ENCODE measurements at places on chromosomes 6 and 20.

DNA sequence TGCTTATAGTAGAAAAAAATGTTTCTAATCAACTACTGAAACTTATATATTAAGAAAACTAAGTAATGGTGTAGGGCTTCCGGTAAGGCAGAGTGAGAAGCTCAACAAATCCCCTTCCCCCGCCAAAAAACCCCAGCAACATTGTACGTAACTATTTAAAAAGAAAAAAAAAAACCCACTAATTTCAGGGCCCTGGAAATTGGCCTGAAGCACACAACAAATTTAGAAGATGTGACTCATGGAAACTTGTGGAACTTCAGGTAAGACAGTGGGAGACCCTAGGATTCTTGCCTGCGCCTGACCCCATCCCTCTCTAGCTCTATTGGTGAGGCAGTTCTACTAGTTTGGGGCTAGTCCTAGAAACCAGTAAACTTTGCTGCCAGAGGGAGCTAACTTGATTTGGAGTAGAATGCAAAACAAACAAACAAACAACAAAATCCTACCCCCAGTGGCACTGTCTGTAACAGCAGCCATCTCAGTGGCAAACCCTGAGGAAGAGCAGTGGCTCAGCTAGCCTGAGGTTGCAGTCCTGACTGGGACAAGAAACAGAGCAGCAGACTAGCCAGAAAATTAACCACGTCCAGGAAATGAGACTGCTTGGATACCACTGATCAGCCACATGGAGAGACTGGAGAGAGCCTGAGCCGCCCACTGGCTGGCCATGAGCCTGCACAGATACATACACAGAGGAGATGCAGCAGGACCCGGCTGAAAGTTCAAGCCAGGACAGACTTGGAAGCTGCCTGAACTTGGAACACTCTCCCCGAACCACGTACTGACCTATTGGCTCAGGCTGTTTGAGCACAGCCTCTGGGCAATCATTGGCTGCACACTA is 135.1 kb downstream of the TBXT start:
- no peak for DNase-seq

GRCh38 chr6:108630050-108630714 is 69.5 kb downstream of the FOXO3 start:
- no peak for DNase-seq

- DNase-seq: no peak
These were observed 20.0 kb upstream of the KCNK5 start for GRCh38 chr6:39249278-39249677.

GRCh38 chr6:31578184-31579118 is 3.1 kb downstream of the TNF start:
- no peak for DNase-seq

DNA sequence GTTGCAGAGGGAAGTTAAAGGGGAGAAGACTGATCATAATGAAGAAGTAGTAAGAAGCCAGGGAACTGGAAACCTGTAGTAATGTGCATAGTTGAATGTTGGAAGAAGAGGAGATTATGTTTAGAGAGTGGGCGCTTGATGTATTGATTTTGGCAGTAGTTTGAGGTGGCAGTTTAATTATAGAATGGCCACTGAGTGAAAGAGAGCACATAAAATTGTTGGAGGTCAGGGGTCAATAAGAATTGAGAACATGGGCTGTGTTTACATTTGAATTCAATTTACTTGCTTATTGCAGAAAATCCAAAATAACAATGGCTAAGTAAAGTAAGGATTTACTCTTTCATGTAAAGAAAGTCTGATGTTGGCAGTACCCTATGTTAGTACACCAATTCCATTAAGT is 15.7 kb downstream of the VTA1 start:
- no peak for DNase-seq

DNA sequence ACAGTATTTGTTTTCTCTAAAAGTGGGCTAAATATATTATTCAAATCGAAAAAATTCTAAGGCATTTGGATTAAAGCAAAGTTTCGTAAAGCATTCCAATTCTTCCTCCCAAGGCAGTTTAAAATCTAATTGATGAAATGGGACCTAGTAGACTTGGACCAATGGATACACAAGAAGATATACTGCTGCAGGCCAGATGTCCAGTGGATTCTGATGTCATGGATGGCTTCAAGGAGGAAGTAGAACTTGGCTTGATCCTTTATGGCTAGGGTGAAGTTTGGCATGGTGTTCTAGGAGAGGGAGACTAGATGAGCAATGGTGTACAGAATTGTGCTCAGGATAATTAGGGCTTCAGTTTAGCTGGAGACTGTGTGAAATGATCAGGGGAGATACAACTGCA is 559.5 kb upstream of the MMS22L start:
- no peak for DNase-seq

- DNase-seq: no peak
These were observed 14.5 kb downstream of the HECA start for GRCh38 chr6:139149383-139149782.

- no peak for DNase-seq
These were observed 164.3 kb downstream of the CD109 start for GRCh38 chr6:73860303-73860702.

GRCh38 chr6:139029470-139030227 is 1.1 kb downstream of the ABRACL start:
- DNase-seq: no peak

- DNase-seq: no peak
These were observed 30.3 kb downstream of the PACSIN1 start for GRCh38 chr6:34496103-34496685.

DNA sequence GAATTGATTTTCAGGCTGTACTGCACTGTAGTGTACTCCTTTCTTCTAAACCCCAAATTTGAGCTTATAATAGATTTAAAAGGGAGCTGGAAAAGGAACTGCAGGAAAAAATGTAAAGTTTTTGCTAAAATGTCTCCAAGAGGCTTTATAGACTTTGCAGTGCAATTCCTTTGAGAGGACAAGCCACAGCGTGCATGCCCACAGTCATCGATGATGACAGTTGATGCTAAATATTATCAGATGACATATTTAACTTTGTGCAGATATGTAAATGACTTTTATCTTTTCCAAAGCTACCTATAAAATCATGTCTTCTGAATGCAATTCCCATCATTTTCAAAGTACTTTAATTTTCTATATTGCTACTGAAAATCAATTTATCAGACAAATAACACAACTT is 24.3 kb upstream of the HDGFL1 start:
- no peak for DNase-seq

DNA sequence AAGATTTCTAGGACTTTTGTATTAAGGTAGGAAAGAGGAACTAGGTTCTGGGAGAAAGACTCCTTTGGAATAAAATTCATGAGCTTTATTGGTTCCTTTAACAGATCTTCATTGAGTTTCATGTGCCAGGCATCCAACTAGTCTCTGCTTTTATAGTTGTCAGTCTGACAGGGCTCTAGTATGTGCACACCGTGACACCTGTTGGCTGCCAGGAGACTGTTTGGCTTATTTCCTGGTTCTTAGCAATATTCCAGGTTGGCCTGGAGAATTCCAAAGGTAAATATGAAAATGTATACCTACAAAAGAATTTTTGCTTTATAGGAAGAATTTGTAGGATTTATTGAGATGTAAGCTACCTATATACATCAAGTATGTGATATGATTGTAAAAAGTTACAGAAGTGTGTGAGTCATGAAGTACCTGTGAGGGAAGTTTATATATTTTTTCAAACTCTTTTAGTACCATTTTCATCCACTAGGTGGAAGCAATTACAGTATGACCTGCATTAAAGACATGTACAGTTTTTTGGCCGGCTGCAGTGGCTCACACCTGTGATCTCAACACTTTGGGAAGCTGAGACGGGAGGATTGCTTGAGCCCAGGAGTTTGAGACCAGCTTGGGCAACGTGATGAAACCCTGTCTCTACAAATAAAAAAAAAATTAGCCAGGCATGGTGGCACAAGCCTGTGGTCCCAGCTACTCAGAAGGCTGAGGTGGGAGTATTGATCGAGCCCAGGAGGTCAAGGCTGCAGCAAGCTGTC is 35.2 kb downstream of the NDUFAF5 start:
- DNase-seq: no peak

DNA sequence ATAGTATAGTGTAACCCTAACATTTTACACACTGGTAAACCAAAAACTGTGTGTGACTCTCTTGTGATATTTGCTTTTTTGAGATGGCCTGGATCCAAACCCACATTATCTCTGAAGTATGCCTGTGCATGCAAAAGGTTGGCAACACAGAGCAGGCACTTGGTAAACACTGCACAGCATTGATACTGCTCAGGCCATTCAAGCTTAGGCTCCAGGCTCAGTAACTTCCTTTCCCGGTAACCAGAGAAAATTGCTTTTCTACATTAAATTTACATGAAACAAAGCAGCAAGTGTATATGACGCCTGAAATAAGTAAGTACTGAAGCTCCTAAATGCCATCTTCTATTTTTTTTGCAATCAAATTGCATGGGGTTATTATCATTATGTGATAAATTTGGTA is 205.7 kb downstream of the EPM2A start:
- no peak for DNase-seq

DNA sequence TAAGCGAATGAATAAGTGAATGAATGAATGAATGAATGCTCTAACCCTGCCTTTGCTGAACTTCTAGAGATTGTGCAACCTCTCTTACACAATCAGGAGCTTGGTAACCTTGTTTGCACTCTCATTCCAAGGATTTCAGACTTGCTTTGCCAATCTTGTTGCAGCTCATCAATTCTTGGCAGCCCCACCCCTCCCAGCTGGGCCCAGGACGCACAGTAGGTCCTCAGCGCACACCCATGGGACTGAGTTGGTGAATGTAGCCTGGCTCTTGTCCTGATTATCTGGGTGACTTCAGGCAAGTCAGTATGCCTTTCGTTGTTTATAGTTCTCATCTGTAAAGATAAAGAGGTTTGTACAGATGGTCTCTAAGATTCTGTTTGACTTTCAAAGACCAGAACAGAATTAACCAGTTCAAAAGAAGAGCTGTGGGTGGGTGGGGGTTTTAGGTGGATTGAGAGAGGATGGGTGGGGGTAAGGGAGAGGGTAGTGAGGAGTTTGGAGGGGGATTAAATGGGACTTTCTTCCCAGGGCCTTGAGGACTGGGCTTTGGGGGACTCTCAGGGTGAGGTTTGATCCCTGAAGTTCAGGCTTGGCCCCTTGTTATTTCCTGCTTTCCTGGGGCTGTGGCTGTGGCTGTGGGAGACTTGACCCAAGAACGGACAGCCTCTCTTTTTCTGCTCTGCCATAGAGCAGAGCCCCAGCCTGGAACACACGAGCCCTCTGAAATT is 33.2 kb downstream of the VEGFA start:
- DNase-seq: no peak

DNA sequence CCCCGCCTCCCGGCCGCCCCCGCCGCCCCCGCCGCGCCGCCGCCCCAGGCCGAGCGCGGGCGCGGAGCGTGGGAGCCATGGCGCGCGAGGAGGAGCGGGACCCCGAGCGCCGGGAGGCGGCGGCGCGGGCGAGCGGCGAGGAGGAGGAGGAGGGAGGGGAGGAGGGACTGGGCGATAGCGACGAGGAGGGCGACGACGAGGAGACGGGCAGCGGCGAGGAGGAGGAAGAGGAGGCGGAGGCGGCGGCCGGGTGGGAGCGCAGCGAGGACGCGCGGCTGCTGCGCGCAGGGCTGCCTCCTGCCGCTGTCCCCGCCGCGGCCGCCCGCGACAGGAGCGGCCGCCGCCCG is at the start of gene SLC24A3:
Gene SLC24A3, plus strand, starts transcription at position 174 of the 347 bp plus-strand sequence.
- DNase-seq: no peak

GRCh38 chr6:16205377-16206144 is 32.8 kb upstream of the GMPR start:
- DNase-seq: no peak

DNA sequence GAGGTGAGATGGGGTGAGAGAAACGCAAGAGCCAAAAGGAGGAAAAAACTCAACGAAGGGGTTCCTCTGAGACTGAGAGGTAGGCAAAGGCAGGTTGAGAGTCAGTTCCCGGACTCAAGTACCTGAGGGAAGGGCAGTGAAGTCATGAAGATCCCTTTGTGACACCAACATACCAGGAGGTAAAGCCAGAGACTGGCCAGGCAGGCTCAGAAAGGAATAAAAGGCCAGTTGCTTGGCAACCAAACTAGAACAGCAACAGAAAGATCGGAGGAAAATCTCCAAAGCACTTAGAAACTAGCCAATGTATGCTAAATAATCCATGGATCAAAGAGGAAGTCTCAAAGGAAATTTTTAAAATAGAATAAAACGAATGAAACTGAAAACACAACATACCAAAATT is 209.8 kb upstream of the PROKR2 start:
- no peak for DNase-seq

DNA sequence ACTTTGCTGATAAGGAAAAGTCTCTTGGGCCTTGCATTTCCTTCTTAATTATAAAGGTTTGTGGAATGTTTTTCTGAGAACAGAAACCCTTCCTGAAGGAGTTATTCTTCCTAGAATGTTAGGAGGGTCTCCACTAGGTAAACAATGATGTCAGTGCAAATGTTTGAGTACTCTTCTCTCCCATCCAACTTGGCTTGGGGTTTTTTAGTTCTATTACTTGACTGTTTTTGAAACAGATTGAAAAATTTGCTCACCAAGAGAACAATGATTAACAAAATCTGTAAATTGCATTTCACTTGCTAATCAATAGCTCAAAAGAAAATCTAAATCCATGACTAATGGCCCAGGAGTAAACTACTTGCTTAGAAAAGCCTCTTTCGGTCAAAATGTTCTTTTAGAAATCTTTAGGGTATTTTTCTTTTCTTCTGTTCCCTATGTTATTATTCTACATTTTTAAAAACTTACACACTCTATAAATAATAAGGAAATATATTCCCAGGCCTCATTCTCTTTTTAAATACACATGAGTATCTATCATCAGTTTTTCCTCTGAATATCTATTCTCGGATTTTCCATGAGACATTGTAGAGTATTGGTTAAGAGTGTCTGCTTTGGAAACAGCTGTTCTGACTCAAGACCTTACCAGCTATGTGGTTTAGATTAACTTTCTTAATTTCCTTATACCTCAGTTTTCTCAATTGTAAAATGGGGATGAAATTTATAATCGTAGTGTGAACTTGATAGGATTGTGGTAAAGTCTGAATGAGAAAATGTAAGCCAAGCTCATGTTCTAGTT is 234.2 kb upstream of the CITED2 start:
- no peak for DNase-seq

- no peak for DNase-seq
These were observed 140.7 kb downstream of the ESR1 start for GRCh38 chr6:151948002-151948743.

DNA sequence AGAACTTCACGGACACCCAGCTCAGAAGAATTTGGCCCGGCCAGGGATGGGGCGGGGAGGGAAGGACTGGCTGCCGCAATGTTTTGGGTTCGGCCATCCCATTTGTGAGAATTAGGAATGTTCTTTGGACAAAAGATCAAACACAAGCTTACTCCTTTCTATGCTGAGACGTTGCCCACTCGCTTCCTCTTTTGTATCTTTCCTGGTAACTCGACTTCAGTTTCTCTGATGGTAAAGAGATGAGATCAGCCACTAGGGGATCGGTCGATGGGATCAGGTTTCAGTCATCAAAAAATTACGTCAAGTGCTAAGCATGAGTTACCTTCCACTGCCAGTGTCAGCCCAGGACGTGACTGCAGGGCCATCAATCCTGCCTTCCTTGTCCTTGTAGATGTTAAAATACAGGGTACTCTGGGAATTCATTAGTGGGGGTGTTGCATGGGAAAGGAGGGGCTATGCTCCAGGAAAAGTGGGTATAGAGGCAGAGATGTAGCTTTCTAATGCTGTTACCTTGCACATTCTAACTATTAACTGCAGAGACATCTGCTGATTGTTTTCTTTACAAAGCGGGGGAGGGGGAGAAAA is 190.2 kb downstream of the TSHZ2 start:
- DNase-seq: no peak

GRCh38 chr6:6414931-6415330 is 94.5 kb upstream of the F13A1 start:
- no peak for DNase-seq
